Tibial nerve (tissue), 4 donors: ENCODE measurements at places on chromosomes 5 and 9. TPM values are rescaled to one million over a fixed set of nuclear protein-coding genes. Genes with fewer than 3 reads are reported as not detected.

Gene TAS2R1
- total RNA-seq = not detected

Gene PCSK1
- 8.1 TPM for total RNA-seq

DNA sequence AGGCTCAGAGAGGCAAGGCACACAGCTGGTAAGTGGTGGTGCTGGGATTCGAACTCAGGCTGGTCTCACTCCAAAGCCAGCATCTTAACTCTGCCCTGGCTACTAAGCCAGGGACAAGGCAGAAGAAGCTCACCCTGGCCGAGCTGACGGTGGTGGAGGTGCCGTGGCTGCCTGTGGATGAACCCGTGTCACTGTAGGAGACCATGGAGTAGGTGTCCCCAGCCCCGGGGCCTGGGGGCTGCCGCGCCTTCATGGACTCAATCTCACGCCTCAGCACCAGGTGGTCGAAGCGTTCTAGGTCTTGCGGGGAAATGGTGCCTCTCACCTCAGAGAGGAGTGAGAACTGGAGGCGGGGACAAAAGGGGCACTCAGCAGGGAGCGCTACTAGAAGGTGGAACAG lies 35.4 kb upstream of the AKNA start:
- DNase-seq = no peak

GRCh38 chr5:6786786-6787495 lies 73.7 kb downstream of the TENT4A start:
- DNase-seq = no peak

DNA sequence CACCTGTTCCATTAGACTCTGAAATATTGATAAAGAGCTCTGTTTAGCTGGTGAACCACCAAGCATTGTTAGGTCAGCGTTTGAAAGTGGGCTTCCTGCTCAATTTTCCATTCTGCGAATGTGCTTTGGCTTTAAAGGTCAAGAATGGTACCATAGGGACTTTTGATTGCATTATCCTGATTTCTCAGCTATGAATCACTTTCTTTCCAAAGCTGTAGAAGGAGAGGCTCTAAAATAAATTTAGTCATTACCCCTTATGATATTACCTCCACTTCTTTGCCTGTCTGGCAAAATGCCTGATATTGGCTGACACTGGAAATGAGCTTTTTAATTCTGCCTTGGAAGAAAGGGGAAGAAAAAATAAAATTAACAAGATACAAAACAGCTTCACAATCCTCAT lies 237.2 kb upstream of the CTNND2 start:
- DNase-seq = no peak

DNA sequence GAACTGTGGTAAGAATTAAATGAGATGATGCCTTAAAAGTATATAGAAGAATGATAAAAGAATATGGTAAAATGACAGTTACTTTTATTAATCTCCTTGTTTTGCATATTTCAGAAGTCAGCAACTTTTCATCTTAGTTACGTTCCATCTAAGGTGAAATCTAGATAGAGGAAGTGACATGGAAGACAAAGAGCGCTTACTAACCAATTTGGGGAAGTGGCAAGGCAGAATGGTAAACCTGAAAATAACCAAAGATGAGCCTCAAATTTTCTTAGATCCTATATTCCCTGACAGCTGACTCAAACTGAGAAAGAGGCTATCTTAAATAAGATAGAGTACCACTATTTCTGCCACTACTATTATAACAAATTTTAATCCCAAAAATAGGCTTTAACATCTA lies 52.5 kb downstream of the FGF10 start:
- DNase-seq = no peak
